ENCODE measurements at places on chromosomes 11 and 22.

DNA sequence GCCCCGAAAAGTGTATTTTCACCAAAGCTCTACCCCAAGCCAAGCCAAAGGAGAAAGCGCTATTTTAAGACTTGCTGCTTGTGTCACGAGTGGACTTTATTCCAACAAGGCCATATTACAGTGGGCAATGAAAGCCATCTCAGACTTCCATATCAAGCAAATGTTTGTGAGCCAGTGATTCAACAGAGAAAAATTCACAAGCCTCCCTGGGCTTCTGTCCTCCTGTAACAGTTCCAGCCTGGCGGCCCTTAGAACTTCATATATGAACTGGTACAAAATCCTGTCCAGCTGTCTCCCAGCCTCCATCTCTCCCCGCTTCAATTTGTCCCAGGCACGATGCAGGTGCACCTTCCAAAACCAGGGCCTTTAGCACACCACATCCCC, 11.2 kb downstream of the LARGE1 start:
- no peak for DNase-seq

DNA sequence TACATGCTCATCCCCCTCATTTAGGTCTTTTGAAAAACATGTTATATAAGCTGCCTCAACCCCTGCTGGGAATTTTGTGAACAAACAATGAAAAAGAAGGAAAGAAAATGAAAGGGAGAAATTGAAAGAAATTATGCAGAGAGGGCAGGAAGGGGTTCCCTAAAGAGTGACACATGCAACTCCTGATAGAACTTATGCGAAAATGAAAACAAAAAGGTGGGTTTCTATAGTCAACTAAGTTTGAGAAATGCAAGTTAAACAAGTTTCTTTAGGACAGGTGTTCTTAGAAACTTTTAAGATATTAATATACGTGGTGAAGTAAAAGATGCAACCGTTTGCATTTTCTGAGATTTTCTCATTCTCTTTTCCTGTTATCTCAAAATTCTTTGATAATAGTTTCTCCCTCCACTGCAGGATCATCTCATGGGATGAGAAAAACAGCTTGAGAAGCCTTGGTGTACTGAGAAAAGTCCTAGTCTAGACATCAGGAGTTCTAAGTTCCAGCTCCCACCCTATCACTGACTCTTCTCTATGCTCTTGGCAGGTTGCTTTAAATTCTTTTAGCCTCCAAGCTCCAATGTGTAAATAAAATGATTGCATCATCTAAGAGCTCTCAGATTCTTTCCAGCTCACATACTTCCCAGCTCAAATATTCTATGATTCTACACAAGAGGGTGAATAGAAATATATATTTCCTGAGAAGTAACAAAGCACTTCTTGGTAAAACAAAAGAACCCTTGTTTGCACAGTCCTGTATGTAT, 109.2 kb downstream of the FAM76B start:
- no peak for DNase-seq

- no peak for DNase-seq
These were observed 8.0 kb upstream of the SLC43A3 start for GRCh38 chr11:57434640-57435546.

DNA sequence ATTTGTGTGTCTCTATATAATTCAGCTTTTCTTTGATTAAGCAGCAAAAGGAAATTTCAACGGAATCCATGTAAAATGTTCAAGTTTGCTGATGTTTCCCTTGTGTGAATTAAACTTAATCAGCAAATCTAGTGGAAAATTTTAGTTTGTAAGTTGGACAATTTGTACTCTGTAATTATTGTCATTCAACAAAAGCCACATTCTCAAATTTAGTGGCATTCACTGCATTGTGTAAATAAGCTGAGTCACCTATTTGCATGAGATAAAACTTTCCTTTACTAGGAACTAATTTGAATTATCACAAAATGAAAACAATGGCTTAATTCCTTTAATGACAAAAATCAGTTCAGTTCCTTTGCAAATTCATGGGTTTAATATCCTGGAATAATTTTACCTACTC, 784.2 kb upstream of the CCDC179 start:
- DNase-seq = no peak

GRCh38 chr11:127789927-127790326, 789.4 kb upstream of the KIRREL3 start:
- peak; percentile 3 for DNase-seq

- no peak for DNase-seq
These were observed 852.3 kb downstream of the BRD1 start for GRCh38 chr22:48975316-48975741.

- no peak for DNase-seq
These were observed 12.9 kb downstream of the OR51L1 start for GRCh38 chr11:5007561-5007960.

DNA sequence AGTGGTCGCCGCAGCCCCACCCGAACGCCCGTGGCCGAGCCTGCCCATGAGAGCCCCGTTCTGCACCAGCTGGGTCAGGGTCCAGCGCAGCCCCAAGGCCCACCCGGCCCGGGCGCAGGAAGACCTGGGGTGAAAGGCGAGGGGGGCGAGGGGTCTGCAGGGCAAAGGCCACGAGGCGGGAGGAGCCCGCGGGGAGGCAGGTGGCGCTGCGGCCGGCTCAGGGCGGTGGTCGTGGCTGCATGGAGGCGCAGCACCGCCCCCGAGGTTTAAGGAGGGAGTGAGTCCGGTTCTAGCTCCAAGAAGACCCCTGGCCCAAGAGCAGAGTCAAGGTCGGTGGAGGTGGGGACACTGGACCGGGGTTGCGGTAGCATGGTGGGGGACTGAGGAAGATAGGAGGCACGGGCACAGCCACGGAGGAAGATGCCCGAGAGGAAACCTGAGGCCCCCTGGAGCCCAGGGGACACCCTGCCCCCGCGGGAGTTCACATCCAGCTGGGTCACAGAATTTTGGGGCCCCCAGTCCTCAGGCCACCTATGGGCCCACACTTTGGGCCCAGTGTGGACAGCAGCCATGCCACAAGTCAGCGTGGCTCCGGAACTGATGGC, 514 bp upstream of the HDAC10 start:
- no peak for DNase-seq

DNA sequence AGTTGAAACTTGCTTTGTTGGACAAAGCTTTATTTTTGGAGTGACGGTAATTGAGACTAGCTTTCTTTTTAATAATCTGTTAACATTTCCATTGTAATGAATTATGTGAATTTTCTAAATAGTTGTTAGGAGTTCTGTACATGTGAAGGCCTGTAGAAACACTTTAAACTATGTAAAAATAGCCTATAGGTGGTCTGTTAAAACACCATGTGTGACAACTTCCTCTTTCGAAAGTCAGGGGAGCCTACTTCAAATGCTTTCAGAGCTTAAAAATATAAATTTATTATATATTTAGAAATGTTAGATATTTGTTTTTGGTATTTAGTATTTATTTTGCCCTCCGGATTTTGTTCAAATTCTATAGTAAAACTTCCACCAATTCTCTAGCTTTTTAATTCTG, 28.7 kb downstream of the DDIAS start:
- DNase-seq = no peak

- no peak for DNase-seq
These were observed 12.4 kb downstream of the THAP12 start for GRCh38 chr11:76368490-76368889.

GRCh38 chr11:134032043-134032442, 36.8 kb upstream of the JAM3 start:
- DNase-seq = no peak

DNA sequence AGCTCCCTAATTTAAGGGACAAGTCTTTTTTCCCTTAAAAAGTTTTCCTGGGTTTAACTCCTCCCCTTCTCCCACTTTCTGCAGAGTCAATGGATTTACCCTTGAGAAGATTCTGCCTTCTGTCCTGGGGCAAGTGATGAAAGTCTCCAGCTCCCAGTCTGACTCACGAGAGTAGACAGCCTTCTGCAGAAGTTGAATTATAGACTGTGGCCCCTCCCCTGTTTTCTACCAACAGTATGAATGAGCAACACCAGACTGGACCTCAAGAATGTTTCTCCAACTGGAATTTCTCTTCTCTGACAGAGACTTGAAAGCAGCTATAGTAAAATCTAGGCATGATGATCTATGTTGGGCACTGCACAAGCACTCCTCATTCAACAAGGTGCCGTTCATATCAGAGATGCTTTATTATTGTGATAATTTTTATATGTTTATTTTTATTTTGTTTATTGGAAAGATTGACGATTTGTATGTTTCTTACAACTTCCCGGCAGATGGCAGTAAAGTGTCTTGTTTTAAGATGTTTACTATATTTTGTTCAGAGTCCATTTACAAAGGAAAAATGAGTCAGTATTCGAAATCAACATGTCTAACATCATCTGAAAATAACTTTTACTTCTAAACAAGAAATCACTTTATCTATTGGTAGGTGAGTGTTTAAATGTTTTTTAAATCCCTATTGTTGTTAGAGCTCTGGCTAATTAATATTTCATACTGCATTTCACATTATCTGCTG, 56.6 kb downstream of the LMO2 start:
- DNase-seq = peak; percentile 54

DNA sequence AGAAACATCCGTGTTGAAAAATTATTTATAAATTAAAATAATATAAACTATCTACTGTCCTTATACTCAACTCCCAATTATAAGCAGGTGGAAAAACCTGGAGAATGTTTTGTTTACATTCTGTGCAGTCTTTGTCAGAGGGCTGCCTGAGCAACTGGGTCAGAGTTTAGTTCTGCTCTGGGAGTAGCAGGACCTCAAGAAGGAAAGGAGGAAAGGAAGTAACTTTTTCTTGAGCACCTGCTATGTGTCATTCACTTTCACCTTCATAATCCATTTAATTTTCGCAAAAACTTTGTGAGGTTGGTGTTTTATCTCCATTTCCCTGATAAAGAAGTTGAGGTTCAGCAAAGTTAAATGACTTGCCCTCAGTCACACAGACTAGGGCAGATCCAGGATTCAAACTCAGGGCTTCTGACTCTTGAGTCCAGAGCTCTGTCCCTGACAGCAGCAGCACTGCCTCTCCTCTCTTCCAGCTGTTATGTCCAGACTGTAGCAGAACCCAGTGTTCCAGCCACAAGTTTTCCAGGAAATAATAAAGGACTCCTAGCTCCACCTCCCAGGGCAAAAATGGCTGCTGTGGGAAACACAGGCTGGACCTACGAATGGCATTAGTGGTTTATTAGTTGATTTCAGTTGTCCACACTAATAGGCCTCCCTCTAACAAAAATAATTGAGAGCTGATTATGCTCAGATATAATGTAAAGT, 6.4 kb downstream of the CD3E start:
- no peak for DNase-seq

GRCh38 chr11:8732748-8733241, 50.2 kb downstream of the RPL27A start:
- DNase-seq = no peak

DNA sequence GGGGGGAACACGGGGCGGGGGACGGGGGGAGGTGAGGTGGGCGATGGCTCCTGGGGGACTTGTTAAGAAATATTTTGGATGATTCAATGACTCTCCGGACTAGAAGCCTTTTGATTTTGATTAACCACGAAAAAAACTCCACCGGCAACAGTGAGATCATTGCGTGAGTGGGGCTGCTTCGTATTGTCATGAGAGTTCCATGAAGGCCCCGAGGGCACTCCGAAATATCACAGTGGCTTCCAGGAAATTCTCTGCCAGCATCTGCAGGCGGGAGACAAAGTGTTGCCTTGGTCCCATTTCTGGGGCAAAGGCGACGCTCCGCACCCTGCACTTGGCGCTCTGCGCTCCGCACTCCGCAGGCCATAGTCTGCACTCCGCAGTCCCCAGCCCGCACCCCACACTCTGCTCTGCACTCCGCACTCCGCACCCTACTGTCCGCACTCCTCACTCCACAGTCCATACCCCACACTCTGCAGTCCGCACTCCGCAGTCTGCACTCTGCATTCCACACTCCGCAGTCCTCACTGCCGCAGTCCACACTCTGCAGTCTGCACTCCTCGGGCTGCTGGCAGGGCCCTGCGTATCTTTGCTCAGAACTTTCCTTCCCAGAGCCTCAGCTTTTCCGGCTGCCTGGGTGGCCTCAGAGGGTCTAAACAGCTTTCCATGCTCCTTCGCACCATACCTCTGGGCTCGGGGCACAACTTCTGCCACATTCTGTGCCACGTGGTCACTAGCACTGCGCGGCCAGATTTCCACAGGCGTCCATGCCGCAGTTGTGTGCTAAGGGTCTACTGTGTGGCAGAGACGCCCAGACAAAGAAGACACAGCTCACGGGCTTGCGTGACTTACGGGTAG, 61.1 kb downstream of the LINC01488 start:
- no peak for DNase-seq

- no peak for DNase-seq
These were observed 7.8 kb upstream of the EIF3D start for GRCh38 chr22:36536717-36537116.

DNA sequence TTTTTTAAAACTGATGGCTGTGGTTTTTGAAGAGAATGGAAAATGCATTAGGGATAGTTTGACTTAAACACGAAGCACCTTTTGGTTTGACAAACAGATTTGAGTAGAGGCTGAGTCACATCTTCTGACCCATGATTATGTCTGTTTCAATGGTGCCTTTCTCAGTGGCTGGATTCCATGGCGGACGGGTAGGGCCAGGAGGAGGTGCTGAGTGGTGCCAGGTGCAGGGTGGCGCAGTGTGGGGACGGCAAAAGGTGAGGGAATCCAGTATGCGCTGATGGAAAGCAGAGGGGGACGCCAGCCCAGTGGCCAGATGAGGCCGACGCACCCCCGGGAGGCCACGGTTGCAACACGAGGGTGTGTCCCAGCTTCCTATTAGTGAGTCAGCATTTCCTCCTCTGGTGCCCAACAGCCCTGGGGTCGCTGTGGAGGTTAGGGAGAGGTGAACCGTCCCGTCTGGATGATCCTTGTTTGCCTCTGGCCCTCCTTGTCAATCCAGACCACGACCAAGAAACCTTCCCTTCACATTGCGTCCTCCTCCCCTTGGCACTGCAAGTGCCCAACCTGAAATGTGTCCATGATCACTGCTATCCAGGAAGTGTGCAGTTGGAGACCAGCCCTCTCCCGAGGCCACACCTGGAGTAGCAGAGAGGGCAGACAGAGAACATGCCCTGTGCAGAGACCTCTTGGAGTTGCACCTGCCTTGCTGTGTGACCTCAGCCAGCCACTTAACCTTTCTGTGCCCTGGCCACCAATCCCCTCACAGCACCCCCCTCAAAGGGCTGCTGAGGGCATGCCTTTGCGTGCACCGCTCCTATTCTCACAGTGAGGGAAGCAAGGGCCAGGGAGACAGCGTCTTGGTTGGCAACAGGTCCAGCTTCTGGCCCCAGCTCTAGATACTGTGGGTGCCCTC, 32.5 kb upstream of the ATXN10 start:
- DNase-seq = peak; percentile 10

DNA sequence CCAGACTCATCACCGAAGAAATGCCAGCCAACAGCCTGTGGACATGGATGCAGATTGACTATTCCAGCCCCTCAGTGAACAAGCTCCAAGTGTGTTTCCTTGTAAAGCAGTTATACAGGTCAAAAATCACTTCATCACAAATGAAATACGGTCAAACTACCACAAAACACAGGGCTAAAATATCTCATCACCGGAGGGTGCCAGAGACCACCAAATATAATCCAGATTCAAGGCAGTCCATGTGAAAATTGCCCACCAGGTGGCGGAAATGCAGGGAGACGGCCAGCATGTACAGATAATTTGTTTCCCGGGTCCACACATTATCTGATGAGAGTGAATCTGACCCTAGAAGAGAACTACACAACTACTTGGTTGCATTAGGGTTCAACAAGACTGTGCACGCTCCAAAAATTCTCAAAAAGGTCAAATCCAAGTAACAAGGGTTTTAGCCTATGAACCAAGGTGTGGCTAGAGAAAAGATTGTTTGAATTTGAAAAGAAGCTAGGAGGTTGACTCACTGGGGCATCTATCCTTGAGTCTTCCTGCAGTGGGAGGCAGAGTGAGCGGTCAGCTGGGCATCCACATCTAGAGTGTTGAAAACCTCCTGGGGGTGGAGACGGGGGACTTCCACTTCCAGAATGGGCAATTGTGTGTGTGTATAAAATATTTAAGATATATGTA, 71.7 kb downstream of the IGLL5 start:
- DNase-seq = peak; percentile 57
